Activated CD8-positive, alpha-beta memory T cell treated with anti-CD3 and anti-CD28 coated beads for 1 hour (primary cell): ENCODE measurements at places on chromosomes 6 and 20.

GRCh38 chr6:13830803-13831202 is 16.4 kb upstream of the MCUR1 start:
- no peak for DNase-seq

DNA sequence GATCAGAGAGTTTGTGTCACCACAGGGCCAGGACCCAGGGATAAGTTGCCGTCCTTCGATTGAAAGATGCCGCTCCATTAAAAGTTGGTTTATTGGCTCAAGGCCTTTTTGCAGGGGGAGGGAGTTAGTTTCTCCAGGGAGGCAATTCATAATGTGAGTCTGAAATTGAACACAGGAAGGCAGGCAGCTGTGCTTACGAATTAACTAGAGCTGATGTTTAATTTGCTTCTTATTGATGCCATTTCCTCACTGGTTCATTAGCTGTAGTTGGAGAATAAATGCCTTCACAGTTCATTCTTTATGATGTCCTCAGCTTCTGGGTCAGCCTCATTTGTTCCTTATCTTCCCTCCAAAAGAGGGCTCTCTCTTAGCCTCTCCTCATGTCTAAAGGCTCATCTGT is 113.2 kb upstream of the PTPRT start:
- DNase-seq: no peak

- DNase-seq: no peak
These were observed 2.7 kb upstream of the BTN2A2 start for GRCh38 chr6:26380256-26380655.

DNA sequence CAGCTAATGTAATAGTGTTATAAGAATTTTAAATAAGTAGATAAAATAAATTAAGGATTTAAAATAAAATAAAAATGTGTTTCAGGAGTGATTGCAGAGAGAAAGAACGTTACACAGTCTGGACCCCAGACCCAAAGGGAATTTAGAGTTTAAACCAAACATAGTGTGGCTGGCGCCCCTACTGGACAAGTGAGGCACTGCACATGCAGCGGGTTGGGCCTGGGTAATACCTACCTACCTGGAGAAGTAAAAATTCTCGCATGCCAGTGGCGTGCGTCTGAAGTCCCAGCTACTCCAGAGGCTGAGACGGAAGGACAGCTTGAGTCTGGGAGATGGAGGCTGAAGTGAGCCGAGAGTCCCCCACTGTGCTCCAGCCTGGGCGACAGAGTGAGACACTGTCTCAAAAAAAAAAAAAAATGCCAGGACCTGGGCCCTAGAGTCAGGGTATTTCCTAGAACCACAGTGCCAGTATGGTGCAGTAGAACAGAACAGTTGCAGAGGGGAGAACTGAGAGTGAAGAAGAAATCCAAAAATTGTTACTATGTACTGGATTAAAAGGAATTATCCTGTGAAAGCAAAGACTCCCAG is 71.4 kb upstream of the TCF21 start:
- DNase-seq: peak; percentile 17
